ENCODE measurements at places on chromosomes 11 and 22.

- DNase-seq, result no peak
These were observed 28.1 kb upstream of the IGSF9B start for GRCh38 chr11:133984828-133985227.

DNA sequence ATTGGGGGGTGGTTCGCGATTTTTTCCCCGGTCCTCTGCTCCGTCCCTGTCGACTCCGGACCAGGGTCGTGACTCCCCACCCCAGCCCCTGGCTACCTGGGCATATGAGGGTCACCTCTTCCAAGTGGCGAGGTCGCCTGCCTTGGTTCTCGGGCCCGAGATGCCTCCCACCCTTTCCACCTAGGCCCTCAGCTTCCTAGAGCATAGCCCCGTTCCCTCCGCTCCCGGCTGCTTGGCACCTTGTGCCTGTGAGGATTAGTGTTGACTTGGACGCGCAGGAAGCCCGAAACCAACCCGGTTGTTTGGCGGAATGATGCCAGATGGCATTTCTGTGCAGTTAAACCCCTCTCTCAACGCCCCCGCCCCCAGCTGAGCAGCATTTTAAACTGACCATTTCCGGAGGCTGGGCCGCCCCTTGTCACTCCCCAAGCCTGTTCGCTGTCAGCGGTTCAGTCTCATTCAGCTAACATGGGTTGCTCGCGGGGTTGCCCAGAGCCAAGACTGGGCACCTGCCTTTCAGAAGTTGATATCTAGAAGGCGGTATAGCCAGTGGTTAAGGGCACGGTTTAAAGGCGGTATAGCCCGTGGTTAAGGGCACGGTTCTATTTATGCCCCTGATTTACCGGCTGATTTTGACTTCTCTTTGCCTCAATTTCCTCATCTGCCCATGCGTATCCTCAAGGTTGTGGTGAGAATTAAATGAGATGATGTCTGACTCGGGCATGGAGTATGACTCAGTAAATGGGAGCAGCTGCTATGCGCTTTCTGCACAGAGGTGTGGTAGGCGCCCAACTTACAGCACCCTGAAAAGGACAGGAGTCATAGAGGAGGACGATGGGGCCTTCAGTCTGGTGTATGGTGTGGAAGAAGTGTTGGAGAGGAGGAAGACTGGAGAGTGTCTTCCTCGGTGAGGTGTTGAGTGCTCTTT, 639 bp downstream of the INCENP start:
- no peak for DNase-seq

GRCh38 chr11:66345316-66345649, 379 bp upstream of the BRMS1 start:
- DNase-seq, result no peak

- no peak for DNase-seq
These were observed 23.9 kb upstream of the ZC3H12C start for GRCh38 chr11:110069158-110069737.

- DNase-seq, result no peak
These were observed 17.5 kb downstream of the SLC6A5 start for GRCh38 chr11:20616920-20617319.

DNA sequence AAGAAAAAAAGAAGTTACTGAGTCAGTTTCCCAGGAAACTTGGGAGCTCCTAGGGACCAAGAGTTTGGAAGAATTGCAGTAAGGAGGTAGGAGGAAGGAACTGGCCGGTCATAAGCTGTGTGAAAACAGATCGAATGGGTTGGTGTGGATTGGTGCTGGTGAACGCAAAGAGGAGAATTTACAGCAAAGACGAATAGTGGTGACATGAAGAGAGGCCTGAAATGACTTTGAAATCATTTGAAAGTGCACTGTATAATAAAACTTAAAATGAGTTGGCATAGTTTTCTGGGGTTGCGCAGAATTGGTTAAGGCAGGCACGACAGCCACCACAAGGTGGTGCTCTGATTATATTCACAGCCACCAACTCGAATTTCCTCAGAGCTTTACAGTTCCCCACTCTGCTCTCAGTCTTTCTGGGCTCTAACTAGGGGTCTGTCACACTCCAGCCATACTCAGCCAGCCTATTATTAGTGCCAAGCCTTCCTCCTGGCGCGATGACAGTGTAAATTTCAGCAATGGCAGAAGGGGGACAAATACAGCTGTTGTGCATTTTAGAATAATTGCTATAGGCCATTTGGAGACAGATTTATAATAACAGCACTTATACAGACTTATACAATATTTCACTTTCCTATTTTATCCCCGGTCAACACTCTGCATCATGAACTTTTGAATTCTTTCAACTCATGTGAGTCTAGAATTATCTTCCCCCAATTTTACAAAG, 8.3 kb upstream of the HTR3B start:
- DNase-seq, result no peak

- no peak for DNase-seq
These were observed 86.5 kb upstream of the CARD18 start for GRCh38 chr11:105226091-105226490.

GRCh38 chr11:45151362-45151982, 5.0 kb downstream of the PRDM11 start:
- no peak for DNase-seq

GRCh38 chr11:12690663-12691062, 16.4 kb downstream of the TEAD1 start:
- no peak for DNase-seq

DNA sequence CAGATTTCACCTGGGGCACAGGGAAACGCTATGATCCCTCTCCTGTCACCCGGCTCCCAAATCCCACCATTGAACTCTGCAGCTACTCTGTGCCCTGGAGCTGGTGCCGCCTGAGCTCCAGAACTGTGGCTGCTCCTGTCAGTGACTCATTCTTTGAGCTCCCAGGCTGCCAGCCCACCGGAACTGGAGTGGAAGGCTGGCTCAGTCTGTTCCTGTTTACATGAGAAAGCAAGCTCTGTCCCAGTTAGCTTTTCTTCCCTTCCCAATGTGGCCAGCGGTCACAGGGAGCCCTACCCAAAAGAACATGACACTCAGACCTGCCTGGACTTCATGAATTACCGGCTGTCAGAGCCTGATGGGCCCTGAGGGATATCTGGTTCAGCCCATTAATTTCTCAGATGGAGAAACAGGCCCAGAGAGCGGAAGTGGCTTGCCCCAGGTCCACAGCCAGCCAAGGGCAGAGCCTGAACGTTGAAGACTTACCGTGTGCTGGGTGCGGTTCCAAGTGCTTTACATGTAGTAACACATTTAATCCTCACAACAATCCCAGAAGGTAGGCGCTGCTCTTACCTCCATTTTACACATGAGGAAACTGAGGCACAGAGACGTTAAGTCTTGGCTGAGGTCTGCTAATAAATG, 23.8 kb upstream of the IGSF22 start:
- DNase-seq, result no peak

DNA sequence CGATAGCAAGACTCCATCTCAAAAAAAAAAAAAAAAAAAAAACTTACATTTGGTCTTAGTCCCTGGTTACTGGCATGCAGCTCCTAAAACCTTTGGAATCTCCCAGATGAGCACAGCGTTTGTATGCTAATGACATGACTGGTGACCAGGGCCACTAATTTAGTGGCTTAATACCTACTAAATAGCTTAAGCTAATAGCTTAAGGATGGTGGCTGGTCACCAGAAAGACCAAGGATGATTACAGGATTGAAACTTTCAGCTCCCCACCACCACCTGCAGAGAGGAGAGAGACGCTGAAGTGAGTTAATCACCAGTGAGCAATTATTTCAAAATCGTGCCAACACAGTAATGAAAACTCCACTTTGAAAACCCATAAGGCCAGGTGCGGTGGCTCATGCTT, 37.1 kb downstream of the DENND5A start:
- DNase-seq, result no peak

GRCh38 chr11:16382638-16383380, 26.5 kb upstream of the SOX6 start:
- no peak for DNase-seq

GRCh38 chr11:115958089-115959000, 454.1 kb upstream of the CADM1 start:
- DNase-seq, result no peak

DNA sequence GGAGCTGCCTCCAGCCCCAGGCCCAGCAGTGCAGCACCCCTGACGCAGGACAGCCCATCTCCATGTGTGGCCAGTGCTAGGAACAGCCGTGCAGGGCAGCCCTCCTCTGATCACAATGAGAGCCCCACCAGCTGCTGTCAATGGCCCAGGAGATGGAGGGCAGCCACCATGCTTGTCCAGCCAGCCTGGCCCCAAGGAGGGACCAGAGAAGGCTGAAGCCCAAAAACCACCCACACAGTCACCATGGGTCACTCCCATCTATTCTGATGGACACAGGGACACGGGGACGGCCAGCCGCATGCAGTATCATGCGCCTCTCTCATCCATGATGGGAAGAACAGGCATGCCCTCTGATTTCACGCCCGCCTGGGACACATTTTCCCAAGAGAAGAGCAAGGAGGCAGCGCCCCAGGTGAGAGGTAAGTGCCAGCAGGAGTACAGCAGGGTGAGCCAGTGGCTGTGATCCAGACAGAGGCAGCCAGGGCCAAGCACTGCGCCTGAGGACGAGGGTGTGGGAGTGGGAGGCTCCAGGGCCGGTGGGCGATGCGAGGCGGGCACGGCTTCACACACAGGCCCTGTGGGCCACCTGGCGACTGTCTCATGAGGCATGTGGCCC, 33.6 kb upstream of the GNB1L start:
- DNase-seq, result no peak

DNA sequence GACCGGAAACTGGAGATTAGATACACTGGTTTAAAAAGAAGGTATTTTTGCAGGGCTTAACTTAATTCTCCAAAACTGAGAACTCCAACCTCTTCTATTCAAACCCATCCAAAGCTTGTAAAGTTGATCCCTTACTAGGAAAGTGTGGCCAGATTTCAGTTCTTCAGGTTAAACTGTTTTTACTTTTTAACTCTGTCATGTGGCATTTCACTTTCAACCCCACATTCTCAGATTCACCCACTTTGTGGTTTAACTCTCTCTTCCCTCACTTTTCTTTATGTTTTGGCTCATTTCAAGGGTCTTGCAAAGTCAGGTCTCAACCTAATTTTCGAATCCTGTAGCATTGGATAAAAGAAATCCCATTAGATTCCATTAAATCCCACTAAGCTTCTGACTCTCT, 75.4 kb downstream of the MPPED2 start:
- DNase-seq, result no peak

DNA sequence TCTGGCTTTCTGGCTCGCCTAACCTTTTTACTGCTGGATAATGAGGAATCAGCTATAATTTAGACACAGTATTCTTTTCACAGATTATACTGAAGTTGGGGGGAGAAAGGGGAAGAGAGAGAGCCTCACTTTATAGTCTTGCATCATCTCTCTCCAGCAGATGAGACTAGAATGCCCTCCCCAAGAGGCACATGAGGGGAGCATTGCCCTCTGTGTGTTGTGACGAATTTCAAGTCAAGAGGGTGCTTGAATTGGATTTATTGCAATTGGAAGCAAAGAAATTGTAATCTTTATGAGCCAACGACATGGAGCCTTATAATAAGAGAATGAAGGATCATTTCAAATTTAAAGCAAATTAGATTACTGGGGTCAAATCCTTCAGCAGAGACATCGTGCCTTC, 17.6 kb upstream of the CADM1 start:
- no peak for DNase-seq

DNA sequence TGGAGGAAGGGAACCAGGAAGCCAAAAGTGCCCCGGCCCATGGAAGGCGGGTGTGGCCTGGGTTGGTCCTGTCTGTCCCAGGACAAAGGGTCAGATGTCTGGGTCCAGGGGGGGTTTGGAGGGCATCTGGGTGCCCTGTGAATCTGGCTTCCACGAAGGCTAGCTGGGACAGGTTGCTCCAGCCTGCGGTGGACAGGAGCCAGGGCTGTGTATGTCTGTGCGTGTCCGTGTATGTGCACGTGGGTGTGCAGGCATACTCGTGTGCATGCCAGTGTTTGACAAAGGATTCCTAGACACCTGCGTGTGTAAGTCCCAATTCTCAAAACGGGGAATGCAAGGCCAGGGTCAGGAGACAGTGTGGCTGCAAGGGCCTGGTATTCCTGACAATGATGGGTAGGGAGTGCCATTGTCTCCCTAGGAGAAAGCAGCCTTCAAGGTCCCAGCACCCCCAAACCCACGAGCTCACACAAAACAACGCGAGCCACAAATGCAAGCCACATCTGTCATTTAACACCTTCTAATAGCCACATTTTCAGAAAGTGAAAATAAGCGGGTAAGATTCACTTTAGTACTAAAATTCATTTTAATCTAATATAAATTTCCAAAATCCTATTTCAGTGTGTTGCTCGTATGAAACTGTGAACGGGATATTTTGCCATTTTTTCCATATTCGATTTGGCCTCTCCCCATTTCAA, 78.4 kb upstream of the WNT7B start:
- no peak for DNase-seq

DNA sequence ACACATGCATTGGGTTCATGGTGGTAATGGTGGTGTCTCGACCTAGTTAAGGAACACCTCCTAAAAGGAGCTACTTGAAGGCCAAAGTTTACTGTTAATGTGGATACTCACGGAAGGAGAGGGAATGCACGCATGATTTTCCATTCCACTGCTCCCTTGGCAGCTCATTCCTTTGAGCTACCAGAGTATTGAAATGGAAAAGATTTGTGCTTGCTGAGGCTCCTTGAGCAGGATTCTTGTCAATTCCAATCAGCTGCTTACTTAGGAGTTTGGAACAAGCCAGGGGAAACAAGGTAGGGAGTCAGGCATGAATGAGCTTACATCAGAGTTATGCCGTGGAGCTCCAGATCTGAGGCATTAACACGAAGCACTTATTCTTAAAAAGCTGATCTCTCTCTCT, 108.8 kb downstream of the GRIA4 start:
- DNase-seq, result no peak

DNA sequence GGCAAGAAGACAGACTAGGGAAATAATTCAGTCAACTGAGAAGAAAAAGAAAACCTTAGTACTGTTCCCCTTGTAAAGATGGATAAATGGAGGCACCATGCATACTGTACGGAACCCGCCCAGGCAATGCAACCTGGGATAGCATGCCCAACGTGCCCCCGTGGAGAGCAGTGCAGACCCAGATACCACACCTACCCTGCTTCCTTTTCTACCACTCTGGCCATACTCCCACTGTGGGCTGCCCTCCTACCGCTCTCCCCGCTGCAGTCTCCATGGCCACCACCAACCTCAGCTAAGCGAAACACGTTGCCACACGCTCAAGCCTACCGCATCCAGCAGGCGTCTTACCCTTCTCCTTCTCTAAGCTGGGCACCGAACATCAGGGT, 117.4 kb upstream of the SERPIND1 start:
- DNase-seq, result no peak

- no peak for DNase-seq
These were observed 7.9 kb upstream of the TIMP3 start for GRCh38 chr22:32793589-32793988.

GRCh38 chr22:21942407-21943343, 10.0 kb downstream of the PPM1F start:
- DNase-seq, result no peak

- no peak for DNase-seq
These were observed 16.1 kb downstream of the TP53AIP1 start for GRCh38 chr11:128926437-128927107.
